GM13977 (cell line): ENCODE measurements at places on chromosomes 5 and 9.
A peak's percentile ranks its signal among the peaks of the same experiment; 100 is the strongest.

DNA sequence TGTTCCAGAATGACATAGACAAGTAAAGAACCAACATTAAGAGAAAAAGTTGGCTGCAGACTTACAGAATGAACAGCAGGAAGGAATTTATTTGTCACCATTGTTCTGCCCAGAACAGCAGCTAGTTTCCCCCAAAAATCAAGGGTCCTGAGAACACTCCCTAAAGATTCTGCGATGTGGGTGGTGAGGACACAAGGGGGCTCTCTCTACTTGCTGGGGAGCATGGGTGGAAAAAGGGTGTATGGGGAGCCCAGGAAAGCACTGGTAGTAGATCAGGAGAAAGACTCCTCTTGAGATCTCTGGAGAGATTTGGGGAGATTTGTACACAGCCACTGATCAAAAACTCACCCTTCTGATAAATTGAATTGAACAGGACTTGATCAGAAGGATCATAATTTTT is 316.5 kb downstream of the KCTD16 start:
- no peak for DNase-seq

DNA sequence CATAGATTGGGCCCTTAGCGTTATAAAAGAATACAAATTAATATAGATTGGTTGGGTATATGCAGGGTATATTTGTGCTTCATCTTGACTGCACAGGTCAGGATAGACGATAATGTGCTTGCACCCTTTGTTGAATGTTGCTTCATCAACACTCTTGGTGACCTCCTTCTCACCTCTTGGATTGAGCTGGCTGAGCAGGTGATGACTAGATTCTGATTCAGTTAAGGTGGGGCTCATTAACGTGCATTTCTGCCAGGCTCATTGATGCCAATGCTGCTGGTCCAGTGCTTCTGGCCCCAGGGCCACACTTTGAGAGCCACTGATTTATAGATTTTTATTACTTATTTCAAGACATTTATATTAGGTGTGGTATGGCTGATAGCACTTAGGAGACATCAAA is 27.7 kb downstream of the PCSK5 start:
- DNase-seq: no peak

GRCh38 chr5:167406513-167406912 is 884.9 kb upstream of the WWC1 start:
- DNase-seq: no peak

DNA sequence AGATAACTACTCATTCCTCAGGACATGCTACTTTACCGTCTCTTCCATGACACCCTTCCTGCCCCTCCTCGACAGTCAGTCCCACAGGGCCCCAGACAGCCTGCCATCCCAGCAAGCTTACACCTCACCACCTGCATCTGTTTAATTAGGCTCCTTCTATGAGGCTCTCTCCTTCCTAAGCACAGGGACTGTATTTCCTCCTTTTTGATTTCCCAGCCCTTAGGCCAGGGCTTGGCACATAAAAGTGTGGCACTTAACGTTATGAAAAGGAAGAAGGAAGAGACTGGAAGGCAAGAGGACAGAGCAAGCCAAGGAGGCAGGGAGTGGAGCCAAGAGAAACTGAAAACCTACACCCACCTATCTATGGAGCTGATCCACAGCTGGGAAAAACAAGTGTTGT is 146.8 kb downstream of the SIL1 start:
- no peak for DNase-seq

GRCh38 chr5:147508711-147509040 is 1.2 kb downstream of the DPYSL3 start:
- DNase-seq: no peak

DNA sequence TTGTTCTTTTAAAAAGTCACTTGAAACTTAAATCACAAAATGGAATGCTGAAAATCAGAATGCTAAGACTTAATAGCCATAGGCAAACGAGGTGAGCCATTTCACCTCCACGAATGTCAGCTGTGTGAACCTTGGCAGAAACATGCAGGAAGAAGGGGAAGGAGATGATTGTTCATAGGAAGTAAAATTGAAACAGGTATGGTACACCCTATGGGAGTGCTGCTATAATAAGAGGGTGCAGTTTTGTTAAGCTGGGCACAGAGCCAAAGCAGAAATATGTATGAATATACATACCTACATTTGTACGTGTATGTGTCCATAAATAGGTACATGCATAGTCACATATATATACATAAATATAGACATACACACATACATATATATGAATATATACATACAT is 51.0 kb upstream of the SPINK5 start:
- no peak for DNase-seq

GRCh38 chr5:147188200-147189108 is 46.4 kb upstream of the STK32A start:
- peak; percentile 43 for DNase-seq

DNA sequence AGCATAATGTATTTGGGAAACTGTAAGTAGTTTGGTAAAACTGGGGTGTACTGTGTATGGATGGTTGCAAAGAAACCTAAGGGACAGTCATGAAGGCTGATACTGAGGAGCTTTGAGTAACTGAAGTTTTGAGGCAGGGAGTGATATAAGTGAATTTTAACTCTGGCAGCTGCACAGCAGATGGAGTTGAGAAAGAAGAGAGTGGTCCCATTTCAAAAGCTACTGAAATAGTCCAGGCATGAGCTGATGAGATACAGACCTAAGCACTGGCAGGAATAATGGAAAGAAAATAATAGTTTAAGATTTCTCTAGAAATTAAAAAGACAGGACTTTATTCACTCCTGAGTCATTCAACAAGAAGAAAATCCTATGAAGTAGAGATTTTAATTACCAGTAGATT is 232.0 kb downstream of the CHSY3 start:
- DNase-seq: no peak

DNA sequence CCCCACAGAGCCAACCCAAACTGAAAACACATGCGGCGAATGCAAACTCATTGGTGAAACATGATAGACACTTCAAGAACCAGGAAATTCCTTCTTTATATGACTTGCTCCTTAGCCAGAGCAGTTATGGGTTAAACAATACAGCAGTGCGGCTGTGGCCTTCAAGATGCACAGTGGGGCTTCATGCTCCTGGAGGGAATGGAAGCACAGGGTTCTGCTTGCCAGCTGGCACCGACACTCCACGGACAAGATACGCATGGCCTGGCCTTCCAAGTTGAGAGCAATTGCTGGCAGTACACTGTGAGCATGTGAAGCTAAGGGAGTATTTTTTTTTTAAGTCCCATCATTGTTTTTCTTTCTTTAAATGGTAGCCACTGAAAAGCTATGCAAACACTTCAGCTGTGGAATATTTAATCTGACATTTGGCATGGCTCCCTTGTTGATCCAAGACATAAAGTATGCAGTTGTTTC is 451.6 kb upstream of the CD180 start:
- DNase-seq: no peak

- no peak for DNase-seq
These were observed 138.2 kb upstream of the RORB start for GRCh38 chr9:74358959-74359358.

- no peak for DNase-seq
These were observed 660.3 kb downstream of the ISL1 start for GRCh38 chr5:52043543-52043942.

DNA sequence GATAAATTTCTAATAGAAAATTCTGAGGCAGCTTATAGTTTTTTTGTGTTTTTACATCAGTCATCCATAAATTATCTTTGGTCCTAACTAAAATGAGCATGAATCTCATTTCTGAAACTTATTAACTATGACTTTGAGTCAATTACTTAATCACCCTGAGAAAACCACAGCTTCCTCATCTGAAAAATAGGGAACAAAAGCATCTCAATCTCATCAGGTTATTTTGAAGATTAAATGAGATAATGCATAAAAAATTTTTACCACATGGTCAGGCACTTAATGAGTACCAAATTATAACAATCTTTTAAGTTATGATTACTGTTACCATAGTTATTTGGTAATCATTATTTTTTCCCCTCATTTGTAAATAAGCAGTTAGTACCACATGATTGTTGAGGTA is 279.1 kb downstream of the MAST4 start:
- no peak for DNase-seq
